ENCODE measurements at places on chromosomes 3 and 15. TPM values are rescaled to one million over a fixed set of nuclear protein-coding genes. Genes with fewer than 3 reads are reported as not detected.

GRCh38 chr3:113117511-113118234 lies 93.7 kb upstream of the BOC start:
- H3K27ac ChIP-seq = peak overlapping the region; percentile 56
- DNase-seq = peak; percentile 95
- no peaks in the 10 kb centered on the region for H3K36me3 ChIP-seq
- H3K4me1 ChIP-seq = peaks cover 9% of the 10 kb centered on the region
- no peaks in the 10 kb centered on the region for H3K27me3 ChIP-seq

GRCh38 chr3:143152043-143152442 lies 32.5 kb downstream of the CHST2 start:
- peaks cover 3% of the 10 kb centered on the region for H3K4me1 ChIP-seq
- H3K27ac ChIP-seq = no peak overlapping the region
- H3K27me3 ChIP-seq = no peaks in the 10 kb centered on the region
- DNase-seq = no peak

ST3GAL6 gene
- total RNA-seq = 2.2 TPM

DNA sequence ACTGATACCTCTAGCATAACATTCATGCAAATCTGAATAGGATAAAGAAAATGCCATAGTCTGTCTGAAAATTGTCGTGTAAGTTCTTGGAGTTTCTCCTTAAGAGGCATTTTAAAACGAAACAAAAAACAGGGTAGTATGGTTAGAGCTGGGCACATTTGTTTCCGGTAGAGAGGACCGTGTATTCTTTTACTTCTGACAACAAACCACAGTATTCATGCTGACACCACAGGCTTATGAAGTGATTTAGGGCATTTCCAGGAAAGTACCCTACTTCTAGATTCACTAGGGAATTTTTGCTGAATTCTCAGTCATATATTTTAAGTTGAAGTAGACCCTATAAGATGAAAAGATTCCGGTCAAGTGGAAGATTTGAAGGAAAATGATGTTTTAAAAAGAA lies 541.3 kb downstream of the UNC13C start:
- no peak overlapping the region for H3K27ac ChIP-seq
- H3K27me3 ChIP-seq = no peaks in the 10 kb centered on the region
- H3K4me3 ChIP-seq = no peak overlapping the region
- H3K4me1 ChIP-seq = no peaks in the 10 kb centered on the region

HYAL3 gene
- 1.8 TPM for total RNA-seq

DNA sequence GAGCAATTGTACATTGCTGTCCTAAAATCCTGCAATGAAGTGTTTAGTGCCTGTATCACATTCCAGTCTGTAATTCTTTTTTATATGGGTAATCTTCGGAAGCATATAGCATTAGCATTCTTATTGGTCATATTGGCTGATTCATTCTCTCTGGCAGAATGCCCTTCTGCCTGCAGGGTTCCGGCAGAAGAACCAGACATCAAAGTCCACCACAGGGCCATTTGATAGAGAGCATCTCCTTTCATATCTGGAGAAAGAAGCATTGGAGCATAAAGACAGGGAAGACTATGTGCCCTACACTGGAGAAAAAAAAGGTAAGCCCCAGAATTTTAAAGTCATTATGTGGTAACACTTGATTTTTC lies 39.6 kb downstream of the TMOD3 start:
- peak overlapping the region; percentile 62 for H3K27ac ChIP-seq
- no peak for DNase-seq
- H3K4me1 ChIP-seq = peaks cover 28% of the 10 kb centered on the region
- no peaks in the 10 kb centered on the region for H3K27me3 ChIP-seq
- H3K4me3 ChIP-seq = no peak overlapping the region

RLBP1 gene
- under 0.01 TPM for total RNA-seq

REC114 gene
- not detected for total RNA-seq

- H3K4me3 ChIP-seq = no peak overlapping the region
- peaks cover 5% of the 10 kb centered on the region for H3K36me3 ChIP-seq
- no peaks in the 10 kb centered on the region for H3K27me3 ChIP-seq
- H3K27ac ChIP-seq = no peak overlapping the region
Measured at GRCh38 chr15:44532689-44533088, 4.3 kb upstream of the EIF3J start.

BOC gene
- total RNA-seq = 29.2 TPM

- no peak overlapping the region for H3K4me3 ChIP-seq
- H3K27ac ChIP-seq = peak overlapping the region; percentile 94
- peaks cover 27% of the 10 kb centered on the region for H3K4me1 ChIP-seq
- no peaks in the 10 kb centered on the region for H3K27me3 ChIP-seq
Measured at GRCh38 chr15:45157974-45158373, 28.2 kb downstream of the DUOX1 start.

GRCh38 chr3:46477145-46477544 lies 12.4 kb upstream of the LTF start:
- no peaks in the 10 kb centered on the region for H3K4me1 ChIP-seq
- H3K27ac ChIP-seq = no peak overlapping the region
- no peak overlapping the region for H3K4me3 ChIP-seq
- no peak for DNase-seq

DNA sequence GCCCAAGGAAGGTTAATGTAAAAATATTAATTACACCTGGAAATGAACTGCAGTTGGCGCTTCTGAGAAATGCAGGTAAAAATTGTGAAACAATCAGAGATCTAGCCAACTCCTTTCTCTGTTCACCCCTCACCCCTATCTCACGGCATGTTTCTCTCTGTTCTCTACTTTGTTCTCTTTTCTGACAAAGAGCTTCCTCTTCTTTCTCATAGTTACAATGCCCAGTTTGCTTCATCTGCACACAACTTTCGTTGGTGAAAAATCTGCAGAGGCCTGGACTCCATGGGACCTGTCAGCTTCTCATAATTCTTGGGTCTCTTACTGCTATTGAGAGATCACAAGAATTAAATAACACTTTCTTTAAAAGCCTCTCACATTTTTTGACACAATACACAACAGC lies 212.9 kb upstream of the LRRN1 start:
- no peak overlapping the region for H3K4me3 ChIP-seq
- H3K4me1 ChIP-seq = no peaks in the 10 kb centered on the region
- H3K36me3 ChIP-seq = no peaks in the 10 kb centered on the region
- no peak overlapping the region for H3K27ac ChIP-seq
- no peaks in the 10 kb centered on the region for H3K27me3 ChIP-seq

DNA sequence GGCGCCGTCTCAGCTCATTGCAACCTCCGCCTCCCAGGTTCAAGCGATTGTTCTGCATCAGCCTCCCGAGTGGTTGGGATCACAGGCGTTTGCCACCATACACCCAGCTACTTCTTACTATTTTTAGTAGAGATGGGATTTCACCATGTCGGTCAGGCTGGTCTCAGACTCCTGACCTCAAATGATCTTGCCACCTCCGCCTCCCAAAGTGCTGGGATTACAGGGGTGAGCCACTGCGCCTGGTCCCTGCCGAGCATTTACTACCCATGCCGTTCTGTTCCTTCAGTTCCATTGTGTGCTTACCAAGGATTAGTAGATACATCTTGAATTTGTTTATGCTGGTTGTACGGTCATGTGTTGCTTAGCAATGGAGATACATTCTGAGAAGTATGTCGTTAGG lies 10.3 kb downstream of the CHD2 start:
- DNase-seq = no peak
- H3K27me3 ChIP-seq = no peaks in the 10 kb centered on the region
- H3K4me1 ChIP-seq = peaks cover 87% of the 10 kb centered on the region
- no peak overlapping the region for H3K4me3 ChIP-seq
- peaks cover 15% of the 10 kb centered on the region for H3K36me3 ChIP-seq
- H3K27ac ChIP-seq = peak overlapping the region; percentile 100

DNA sequence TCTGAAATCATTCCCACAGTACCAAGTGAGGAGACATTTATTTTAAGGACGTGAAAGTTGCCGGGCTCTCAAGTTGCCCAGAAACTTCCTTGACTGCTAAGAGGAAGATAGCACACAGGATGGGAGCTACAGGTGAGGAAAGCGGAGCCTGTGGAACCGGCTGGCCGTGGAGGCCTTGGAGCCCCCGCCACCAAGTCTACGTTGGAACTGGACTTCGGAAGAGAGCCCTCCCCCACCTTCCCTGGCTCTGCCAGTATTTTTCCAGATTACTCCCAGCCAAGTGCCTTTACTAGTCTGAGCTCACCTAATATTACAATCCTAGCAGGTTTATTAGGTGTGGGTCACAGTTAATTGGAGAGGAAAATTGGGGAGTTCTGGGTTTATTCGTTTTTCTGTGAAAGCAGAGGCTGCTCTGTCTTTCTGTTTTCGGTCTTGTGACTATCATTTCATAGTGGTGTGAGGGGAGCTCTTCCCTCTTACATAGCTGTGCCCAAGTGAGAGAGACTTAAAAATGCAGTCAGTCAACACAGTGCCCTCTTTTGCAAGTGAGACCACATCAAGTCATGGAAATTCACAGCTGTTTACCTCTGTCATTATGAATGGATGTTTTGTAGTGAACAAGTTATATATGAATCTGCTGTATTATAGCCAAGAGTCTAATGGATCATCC lies 6.8 kb downstream of the BOC start:
- DNase-seq = no peak
- peaks cover 13% of the 10 kb centered on the region for H3K4me1 ChIP-seq
- no peak overlapping the region for H3K4me3 ChIP-seq

COL6A5 gene
- not detected for total RNA-seq

DNA sequence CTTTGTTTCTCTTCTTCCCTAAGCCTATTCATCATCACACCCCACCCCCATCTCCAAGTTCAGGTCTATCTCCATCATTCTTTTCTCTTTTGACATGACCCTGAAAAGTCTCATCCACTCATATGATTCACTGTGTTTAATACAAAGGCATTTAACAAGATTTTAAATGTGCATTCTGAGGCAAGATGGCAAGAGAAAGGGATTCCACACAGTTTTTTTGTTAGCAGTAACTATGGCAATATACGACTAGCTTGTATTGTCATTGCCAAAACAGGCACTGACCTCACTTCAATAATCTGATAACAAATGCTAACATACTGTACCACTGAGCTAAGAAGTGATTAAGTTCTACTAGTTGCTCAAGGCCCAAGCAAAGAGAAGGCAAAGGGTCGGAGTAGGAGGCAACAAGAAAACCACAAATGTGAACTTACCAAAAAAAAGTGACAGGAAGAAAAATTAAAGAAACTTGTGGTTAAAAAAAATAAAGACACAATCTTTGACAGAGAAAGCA lies 53.2 kb downstream of the FBN1 start:
- DNase-seq = peak; percentile 79
- H3K4me1 ChIP-seq = peaks cover 21% of the 10 kb centered on the region
- H3K4me3 ChIP-seq = no peak overlapping the region
- no peaks in the 10 kb centered on the region for H3K27me3 ChIP-seq
- peak overlapping the region; percentile 95 for H3K27ac ChIP-seq

GRCh38 chr3:156892701-156893100 lies 66.5 kb downstream of the LEKR1 start:
- DNase-seq = no peak
- H3K27me3 ChIP-seq = no peaks in the 10 kb centered on the region
- H3K27ac ChIP-seq = no peak overlapping the region
- no peaks in the 10 kb centered on the region for H3K4me1 ChIP-seq
- H3K4me3 ChIP-seq = no peak overlapping the region
- H3K36me3 ChIP-seq = no peaks in the 10 kb centered on the region

- H3K4me1 ChIP-seq = peaks cover 21% of the 10 kb centered on the region
- peak overlapping the region; percentile 51 for H3K27ac ChIP-seq
- no peaks in the 10 kb centered on the region for H3K36me3 ChIP-seq
- no peak overlapping the region for H3K4me3 ChIP-seq
- peak; percentile 89 for DNase-seq
Measured at GRCh38 chr3:185549122-185549521, 3.3 kb downstream of the LIPH start.

DNA sequence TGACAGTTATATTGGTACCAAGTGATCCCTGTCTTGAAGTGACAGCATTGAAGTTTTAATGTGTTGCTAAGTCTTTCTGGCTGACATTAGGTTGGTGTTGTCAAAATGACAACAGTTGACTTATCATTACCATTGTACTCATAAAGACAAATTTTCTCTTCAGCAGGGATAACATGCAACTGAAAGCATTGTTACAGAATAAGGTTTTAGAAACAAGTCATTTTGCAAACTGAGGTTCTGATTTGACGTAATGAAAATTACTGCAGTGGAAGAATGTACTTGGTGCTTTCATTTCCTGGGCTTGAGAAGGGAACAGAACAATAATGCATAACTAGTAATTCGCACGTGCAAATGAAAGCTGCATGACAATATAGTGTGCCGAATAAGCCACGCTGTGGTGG lies 75.1 kb downstream of the MOBP start:
- no peaks in the 10 kb centered on the region for H3K27me3 ChIP-seq
- no peaks in the 10 kb centered on the region for H3K36me3 ChIP-seq
- no peak overlapping the region for H3K27ac ChIP-seq
- H3K4me3 ChIP-seq = no peak overlapping the region

CALML4 gene
- 2.2 TPM for total RNA-seq

RASA2 gene
- 20.0 TPM for total RNA-seq

- DNase-seq = no peak
- no peaks in the 10 kb centered on the region for H3K36me3 ChIP-seq
- H3K4me1 ChIP-seq = no peaks in the 10 kb centered on the region
- no peak overlapping the region for H3K4me3 ChIP-seq
Measured at GRCh38 chr3:21294768-21295167, 456.2 kb downstream of the ZNF385D start.

DNA sequence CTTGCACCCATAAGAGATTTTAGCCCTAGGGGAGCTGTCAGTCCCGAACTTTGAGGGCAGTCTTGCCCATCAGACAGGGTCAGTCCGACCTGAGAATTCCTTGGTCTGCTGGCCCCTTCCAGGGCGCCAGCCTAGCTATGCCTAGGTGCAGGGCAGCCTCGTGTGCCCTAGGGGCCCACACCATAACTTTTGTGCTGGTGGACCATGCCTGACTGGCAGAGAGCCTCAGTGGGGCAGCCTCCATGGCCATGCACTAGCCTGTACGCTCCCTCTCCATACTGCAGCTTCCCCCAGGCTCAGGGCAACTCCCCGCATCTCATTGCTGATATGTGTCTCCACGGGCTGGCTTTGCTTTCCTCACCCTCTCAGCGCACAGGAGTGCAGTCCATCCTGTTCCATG lies 835.8 kb upstream of the ALCAM start:
- H3K27ac ChIP-seq = no peak overlapping the region
- H3K36me3 ChIP-seq = no peaks in the 10 kb centered on the region
- no peaks in the 10 kb centered on the region for H3K27me3 ChIP-seq

DNA sequence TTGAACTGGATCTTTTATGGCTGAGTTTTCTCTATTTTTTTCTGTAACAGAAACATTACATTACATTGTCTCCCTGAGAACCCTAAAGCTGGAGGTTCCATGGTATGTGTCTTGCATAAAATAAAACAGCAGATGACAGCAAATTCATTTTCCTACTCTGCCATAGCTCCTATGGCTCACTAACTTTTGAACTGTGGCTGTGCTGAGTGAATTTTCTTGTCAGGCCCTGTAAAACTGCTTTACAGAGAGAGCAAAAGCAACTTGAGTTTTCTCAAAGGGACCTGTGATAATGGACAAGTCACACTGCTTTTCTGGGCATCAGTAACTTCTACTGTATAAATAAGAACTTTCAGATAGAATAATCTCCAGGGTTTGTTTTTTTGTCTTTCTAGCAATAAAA lies 129.9 kb upstream of the TSC22D2 start:
- no peaks in the 10 kb centered on the region for H3K36me3 ChIP-seq
- DNase-seq = no peak
- no peaks in the 10 kb centered on the region for H3K27me3 ChIP-seq
- no peak overlapping the region for H3K4me3 ChIP-seq
- H3K27ac ChIP-seq = no peak overlapping the region

NR1I2 gene
- total RNA-seq = not detected

SLC6A11 gene
- total RNA-seq = not detected

- no peak for DNase-seq
- H3K4me3 ChIP-seq = no peak overlapping the region
- peaks cover 22% of the 10 kb centered on the region for H3K4me1 ChIP-seq
- no peaks in the 10 kb centered on the region for H3K36me3 ChIP-seq
Measured at GRCh38 chr3:157573281-157573680, 70.1 kb upstream of the VEPH1 start.

- no peak overlapping the region for H3K4me3 ChIP-seq
- H3K27me3 ChIP-seq = peaks cover 38% of the 10 kb centered on the region
- peak; percentile 84 for DNase-seq
- no peaks in the 10 kb centered on the region for H3K4me1 ChIP-seq
Measured at GRCh38 chr15:77627581-77627980, 5.1 kb downstream of the LINGO1 start.
